ENCODE measurements at places on chromosomes 6 and 20.

GRCh38 chr20:17431621-17432364 is 99.4 kb downstream of the BFSP1 start:
- DNase-seq: no peak

DNA sequence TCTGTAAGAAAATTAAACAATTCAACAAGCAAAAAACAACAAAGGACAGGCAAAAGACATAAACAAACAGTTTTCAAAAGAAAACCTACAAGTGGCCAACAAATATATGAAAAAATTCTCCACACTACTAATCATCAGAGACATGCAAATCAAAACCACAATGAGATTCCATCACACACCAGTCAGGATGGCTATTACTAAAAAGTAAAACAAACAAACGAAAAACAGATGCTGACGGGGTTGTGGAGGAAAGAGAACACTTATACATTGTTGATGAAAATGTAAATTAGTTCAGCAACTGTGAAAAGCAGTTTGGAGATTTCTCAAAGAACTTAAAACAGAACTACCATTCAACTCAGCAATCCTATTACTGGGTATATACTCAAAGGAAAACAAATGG is 537.6 kb downstream of the HDGFL1 start:
- DNase-seq: no peak

DNA sequence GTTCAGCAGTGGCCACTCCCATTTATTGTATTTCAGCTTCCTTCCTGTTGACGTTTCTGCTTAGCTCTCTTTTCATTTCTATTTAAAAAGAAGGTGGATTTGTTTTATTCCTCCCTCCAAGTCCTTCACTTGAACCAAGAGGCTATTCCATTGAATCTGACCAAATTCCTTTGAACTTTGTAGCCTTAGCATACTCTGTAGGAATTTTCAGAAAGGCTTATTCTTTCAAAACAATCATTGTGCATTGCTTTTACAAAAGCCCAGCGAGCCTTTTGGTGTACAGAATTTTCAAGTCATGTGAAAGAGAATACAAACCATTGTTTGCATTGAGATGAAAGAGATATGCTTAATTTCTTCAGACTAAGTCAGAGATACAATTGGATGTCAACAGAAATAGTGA is 151.0 kb upstream of the INSM1 start:
- no peak for DNase-seq

- DNase-seq: peak; percentile 79
These were observed 70.9 kb downstream of the HFE start for GRCh38 chr6:26158076-26158580.

- no peak for DNase-seq
These were observed 15.0 kb downstream of the ACSS2 start for GRCh38 chr20:34891166-34892062.

DNA sequence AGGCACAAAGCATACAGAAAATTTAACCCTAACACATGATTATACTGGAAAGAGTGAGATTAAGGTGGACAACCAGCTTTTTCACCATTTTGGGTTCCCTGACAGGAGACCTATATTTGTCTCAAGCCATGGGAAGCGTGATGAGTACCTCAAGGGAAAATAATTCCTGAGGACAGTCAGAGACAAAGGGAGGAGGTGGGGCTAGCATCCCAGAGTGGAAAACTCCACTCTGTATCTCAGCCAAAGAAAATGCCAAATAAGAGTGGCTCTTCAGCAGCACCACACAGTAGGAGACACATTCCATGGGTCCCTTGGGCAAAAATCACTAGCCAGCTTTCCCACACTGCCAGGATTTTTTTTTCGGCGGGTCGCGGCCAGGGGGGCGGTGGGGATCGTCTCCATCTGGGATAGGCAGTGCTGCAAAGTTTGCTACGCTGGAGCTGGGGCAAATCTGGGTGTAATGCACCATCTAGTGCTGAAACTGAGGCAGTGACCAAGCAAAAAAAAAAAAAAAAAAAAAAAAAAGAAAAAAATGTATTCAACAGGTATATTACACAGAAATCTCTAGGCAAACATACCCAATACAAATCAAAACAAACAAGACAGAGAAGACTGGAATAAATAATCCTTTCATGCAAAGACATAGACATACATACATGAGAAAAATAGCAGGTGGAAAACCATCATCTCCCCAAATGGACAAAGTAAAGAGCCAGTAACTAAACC is 77.3 kb upstream of the SLC35F1 start:
- DNase-seq: no peak

GRCh38 chr6:20584100-20584731 is 50.0 kb downstream of the CDKAL1 start:
- no peak for DNase-seq

DNA sequence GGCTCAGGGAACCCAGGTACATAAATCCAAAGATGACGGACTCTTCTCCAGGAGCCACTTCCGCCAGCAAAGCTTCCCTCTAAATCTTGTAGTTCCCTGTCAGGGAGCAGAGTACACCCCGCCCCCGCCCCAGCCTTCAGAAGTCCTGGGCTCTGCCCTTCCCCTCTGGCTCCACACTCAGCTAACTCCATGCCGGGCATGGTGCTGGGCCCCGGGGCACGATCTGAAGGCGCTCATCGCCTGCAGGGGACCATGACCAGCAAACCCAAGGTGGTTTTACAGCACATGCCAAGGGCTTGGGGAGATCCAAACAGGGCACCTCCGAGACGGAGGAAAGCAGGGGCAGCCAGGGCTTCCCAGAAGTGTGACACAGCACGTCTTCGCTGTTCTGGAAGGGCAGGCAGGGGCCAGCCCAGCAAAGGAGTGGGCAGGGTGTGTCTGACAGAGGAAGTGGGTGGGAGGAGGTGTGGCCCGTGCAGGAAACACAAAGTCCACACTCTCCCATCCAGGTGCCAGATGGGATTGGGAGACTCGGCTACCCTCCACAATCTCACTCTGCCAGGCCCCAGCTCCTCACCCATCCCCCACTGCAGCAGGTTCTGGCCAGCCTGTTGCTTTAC is 41.6 kb upstream of the SLC22A2 start:
- no peak for DNase-seq

DNA sequence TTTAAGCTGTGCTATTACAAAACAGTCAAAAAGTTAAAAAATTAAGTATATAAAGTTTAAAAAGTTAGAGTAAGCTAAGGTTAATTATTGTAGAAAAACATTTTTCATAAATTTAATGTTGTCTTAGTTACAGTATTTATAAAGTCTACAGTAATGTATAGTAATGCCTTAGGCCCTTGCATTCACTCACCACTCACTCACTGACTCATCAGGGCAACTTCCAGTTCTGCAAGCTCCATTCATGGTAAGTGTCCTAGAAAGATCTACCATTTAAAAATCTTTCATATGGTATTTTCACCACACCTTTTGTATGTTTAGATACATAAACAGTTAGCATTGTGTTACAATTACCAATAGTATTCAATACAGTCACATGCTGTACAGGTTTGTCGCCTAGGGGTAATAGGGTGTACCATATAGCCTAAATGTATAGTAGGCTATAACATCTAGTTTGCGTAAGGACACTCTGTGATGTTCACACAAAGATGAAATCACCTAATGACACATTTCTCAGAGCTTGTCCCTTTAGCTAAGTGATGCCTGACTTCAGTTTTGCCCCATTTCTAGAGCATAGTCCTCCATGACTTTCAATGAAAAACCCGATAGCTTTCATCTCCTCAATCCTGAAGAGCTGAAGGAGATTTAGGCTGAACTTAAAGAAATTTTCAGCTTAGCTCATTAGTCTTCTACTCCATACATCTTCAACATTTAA is 14.9 kb upstream of the HLA-DRA start:
- DNase-seq: no peak

DNA sequence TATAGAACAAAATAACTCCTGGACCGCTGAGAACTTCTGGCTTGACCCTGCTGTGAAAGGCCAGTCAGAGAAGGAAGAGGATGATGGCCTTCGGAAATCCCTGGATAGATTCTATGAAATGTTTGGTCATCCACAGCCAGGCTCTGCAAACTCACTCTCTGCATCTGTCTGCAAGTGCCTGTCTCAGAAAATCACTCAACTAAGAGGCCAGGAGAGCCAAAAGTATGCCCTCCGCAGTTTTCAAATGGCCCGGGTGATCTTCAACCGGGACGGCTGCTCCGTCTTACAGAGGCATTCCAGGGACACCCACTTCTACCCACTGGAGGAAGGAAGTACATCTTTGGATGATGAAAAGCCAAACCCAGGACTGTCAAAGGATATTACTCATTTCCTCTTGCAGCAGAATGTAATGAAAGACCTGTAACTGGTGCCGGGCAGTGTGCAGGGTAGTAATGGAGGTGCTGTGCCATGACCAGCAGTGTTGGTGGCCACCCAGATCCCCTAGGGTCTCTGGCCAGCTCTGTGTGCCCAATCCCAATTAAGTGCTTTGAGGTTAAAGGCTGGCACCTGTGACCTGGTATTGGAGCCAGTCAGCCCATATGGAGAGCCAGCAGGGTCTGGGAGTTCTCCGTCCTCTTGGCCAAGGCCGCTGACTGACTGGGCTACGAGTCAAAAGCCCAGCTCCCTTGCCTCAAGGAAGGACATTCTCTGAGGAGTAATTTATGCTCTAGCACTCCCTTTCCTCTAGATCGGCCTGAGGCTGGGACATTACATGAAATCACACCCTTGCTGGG is 87.1 kb downstream of the TRMT6 start:
- no peak for DNase-seq

GRCh38 chr6:127114214-127114760 is 4.2 kb upstream of the RSPO3 start:
- DNase-seq: no peak

DNA sequence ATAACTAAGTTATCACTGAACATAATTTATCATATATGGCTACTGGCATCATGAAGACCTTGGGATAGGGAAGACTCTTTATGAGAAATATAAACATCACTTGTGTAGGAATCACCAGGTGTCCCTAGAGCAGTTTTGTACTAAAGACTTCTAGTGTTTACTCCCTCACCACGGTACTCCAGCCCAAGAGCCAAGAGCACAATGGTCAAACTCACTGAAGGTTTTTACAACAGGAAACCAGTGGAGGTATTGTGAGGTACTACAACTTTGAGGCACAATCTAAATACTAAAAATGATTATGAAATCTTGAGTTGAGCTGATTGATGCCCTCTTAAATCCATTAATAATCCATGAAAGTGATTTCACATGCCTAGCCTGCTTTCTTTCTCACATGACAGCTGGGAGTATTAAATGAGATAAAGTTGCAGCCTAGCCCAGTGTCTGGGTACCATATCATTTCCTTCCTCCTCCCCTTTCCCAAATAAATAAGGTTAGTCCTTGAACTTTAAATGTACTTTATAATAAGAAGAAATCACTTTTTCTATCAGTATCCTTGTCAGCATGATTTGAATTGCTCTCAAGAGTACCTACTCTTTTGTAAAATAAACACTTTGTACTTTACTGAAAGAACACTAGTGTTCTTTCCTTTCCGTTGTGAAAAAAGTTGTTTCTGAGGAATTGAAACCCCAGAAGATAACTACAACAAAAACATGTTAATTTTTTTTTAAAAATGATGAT is 26.5 kb downstream of the GLO1 start:
- no peak for DNase-seq

GRCh38 chr6:164744301-164744700 is 565.1 kb downstream of the C6orf118 start:
- no peak for DNase-seq

DNA sequence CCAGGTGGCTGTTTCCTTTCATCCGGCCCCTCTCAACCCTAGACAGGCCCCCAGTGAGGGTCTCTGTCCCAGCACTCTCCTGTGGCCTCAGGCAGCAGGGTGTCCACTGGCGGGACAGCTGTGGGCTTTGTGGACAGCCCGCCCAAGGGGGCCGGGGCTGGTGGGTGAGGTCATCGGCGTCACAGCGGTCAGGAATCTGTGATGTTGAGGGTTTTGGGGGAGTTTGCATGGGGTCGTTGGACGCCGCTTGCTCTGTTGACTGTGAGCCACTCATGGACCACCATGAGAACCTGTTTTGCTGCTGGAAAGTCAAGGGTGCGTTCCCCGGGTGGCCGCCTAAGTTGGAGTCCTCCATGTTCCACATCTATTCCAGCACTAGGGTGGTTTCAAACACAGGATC is 146.4 kb downstream of the DTNBP1 start:
- DNase-seq: no peak

- no peak for DNase-seq
These were observed 304.6 kb downstream of the THBS2 start for GRCh38 chr6:168948990-168949531.

- no peak for DNase-seq
These were observed 28.8 kb upstream of the HMGA1 start for GRCh38 chr6:34207695-34208443.

- no peak for DNase-seq
These were observed 46.4 kb downstream of the IMPG1 start for GRCh38 chr6:76026101-76026500.

- DNase-seq: peak; percentile 15
These were observed 4.6 kb downstream of the OR2H2 start for GRCh38 chr6:29589423-29590048.

Measured in activated CD4-positive, alpha-beta T cell treated with anti-CD3 and anti-CD28 coated beads for 1 hour (primary cell).